ENCODE measurements at places on chromosomes 12 and 14. TPM values are rescaled to one million over a fixed set of nuclear protein-coding genes. Genes with fewer than 3 reads are reported as not detected.

LRP6 gene
- total RNA-seq = 10.2 TPM

- DNase-seq = no peak
These were observed 10.1 kb downstream of the MCRS1 start for GRCh38 chr12:49557917-49558215.

DNA sequence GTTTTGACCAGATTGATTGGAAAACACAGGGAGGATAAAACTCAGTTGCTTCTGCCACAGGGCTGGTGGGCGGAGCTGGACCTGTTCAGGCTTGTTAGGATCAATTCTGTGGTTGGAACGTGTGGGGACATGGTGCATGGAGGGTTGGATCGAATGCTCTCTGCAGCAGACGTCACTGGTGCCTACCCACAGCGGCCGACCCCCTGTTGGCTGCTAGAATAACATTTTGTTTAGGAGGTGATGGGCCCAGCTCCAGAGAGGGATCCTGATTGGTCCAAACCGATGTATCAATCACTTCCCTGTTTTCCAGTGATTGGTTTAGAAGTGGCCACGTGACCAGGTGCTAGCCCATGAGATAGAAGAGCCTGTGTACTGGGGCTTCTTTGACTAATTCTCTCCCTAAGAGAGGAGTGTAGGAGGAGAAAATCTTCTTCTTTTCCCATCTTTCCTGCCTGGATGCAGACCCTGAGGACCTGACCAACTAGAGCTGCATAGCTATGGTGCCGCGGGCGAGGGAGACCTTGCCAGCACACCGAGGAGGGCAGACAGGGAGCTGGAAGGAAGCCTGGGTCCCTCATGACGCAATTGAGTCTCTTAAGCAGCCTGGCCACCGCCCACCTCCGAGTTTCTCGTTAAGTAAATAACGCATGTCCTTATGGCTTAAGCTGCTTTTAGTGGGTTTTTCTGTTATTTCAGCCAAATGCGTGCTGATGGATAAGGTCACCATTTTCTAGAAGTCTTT lies 163.5 kb downstream of the AACS start:
- peak; percentile 60 for DNase-seq

GRCh38 chr12:8996682-8997405 lies 7.5 kb downstream of the KLRG1 start:
- DNase-seq = peak; percentile 4

DDN gene
- 0.13 TPM for total RNA-seq

GRCh38 chr12:41310367-41310766 lies 122.2 kb downstream of the PDZRN4 start:
- no peak for DNase-seq

CBLN3 gene
- total RNA-seq = not detected

GRCh38 chr12:5746917-5747316 lies 198.1 kb downstream of the ANO2 start:
- DNase-seq = no peak

DNA sequence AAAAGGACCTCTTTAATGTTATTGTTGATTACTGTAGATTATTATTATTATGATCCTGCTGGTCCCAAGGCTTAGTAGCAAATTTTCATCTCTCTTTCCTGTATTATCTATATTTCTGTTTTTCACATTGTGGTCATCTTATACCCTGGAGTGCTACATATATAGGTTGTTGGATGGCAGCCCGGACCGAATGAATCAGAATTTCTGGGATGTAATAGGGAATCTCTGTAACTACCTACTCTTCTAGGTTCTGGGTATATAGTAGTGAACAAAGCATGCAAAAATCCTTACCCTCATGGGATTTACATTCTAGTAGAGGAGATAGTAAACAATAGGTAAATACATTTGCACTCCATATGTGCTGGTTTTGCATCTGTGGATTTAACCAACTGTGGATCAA lies 31.4 kb downstream of the NUBPL start:
- peak; percentile 50 for DNase-seq

DNA sequence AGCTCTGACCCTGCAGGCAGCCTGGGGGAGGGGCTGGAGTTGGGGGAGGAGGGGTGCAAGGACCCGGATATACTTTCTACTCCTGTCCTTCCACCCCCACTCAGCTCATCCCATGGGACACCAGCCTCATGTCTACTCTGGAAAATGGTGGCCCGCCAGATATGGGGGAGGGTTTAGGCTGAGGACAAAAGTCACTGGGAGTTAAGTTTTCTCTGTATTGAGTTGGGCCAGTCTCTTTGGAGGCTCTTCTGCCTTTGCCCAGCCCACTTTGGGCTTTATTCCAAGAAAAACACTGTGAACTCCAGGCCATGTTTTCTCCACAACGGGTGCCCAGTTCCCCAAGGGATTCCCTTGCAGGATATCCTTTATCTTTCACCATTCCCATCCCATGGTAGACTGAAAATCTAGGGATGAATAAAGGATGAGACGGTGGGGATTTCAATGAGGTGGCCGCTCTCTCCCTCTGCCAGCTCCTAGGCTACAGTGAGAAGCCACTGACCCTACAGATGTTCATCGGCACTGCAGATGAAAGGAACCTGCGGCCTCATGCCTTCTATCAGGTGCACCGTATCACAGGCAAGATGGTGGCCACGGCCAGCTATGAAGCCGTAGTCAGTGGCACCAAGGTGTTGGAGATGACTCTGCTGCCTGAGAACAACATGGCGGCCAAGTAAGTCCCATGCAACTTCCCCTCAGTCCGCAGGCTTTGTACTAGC lies 4.9 kb downstream of the NFATC4 start:
- peak; percentile 5 for DNase-seq

GRCh38 chr14:32417956-32418552 lies 89.0 kb downstream of the AKAP6 start:
- peak; percentile 56 for DNase-seq

KRT1 gene
- total RNA-seq = not detected

DNA sequence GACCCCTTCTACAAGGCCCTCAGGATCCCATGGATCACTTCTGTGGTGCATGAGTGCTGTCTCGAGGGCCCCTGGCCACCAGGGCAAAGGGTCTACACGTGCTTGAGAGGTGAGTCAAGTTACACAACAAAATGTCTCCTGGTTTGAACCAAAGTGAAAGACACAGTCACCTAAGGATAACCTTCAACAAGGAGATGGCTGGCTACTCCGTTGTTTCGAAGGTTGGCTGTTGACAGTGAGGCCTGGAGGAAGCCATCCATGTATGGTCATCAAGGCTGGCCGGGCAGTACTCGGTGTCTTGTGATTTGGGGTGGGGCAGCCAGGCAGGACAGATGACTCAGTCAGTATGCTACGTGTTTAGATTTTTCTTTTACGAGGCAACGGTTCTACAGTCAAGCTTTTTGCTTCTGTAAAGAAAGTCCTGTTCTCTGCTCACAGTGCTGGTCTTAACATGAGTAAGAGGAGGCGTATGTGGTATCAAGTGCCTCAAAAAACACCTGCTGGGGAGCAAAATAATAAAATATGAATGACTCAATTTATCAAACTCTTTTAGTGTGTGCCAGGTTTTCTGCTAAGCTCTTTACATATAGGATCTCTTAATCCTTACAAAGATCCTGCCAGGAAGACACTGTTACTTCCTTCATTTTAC lies 18.0 kb upstream of the NT5DC3 start:
- peak; percentile 89 for DNase-seq

DNA sequence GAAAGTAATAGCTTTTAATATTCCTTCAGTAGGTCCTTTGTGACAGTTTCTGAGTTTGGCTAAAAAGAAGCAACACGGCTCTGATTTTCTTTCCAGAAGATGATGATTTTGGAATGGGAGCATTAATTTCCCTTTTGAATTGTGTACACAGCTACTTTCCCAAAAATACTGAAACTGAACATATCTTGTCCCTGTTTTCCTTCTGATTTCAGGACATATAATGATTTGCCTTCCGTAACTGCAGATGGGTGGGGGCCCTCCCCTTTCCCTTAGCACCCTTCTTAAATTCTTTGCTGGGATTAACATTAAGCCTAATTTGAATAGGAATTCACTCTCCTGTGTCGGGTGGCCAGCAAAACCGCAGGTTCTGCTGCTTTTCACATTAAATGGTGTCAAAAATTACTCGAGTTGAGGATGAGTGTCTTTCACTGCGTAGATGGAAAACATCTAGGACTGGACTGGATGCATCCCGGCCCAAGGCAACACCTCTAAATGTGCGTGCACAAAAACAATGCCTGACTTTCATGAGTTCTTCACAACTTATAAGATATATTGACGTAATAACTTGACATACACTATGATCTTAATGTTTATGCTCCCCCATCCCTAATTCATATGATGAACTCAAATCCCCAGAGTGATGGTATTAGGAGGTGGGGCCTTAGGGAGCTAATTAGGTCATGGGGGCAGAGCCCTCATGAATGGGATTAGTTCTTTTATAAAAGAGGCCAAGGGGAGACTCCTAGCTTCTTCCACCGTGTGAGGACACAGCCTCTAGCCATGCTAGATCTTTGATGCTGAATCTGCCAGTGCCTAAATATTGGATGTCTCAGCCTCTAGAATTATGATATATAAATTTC lies 158.1 kb downstream of the AEBP2 start:
- DNase-seq = no peak

GRCh38 chr14:38302966-38303365 lies 47.1 kb upstream of the CLEC14A start:
- no peak for DNase-seq

LBHD2 gene
- total RNA-seq = not detected

PTPN6 gene
- total RNA-seq = not detected

TMEM253 gene
- total RNA-seq = not detected

DNA sequence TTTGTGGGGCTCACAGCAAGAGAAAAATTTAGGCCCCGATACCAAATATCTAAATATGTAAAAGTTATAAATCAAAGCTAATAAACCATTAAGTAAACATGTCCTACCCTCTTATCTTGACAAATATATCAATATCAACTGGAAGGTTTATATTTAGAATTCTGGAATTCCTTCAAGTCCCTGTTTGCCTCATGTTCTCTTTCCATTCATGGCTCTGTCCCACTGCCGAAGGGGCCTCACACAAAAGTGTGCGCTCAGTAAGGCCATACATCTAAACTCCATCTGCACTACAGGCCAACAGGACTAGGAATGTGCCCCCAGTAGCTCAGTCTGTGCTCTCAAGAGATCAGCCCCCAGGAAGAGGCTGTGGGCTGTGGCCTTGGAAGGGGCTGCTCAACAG lies 10.6 kb upstream of the ATP5MC2 start:
- DNase-seq = no peak

DNA sequence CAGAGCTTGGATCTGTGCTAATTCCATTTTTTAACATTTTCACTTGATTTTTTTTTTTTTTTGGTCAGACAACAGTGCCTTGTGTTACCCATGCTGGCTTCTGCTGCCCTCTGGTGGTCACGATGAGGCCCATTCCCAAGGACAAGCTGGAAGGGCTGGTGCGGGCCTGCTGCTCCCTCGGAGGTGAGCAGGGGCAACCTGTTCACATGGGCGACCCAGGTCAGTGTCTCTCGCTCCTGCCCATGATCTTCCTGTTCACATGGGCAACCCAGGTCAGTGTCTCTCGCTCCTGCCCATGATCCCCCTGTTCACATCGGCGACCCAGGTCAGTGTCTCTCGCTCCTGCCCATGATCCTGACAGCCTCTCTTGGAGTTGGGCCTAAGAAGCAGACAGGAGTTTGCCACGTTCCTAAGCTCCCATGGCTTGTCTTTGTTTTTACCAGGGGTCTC lies 59.4 kb downstream of the DGLUCY start:
- peak; percentile 60 for DNase-seq

GRCh38 chr12:8609061-8609570 lies 3.5 kb downstream of the AICDA start:
- DNase-seq = peak; percentile 13

- no peak for DNase-seq
These were observed 4.3 kb downstream of the KHNYN start for GRCh38 chr14:24434036-24434435.

GRCh38 chr12:19206493-19207077 lies 77.1 kb downstream of the PLEKHA5 start:
- no peak for DNase-seq

DNA sequence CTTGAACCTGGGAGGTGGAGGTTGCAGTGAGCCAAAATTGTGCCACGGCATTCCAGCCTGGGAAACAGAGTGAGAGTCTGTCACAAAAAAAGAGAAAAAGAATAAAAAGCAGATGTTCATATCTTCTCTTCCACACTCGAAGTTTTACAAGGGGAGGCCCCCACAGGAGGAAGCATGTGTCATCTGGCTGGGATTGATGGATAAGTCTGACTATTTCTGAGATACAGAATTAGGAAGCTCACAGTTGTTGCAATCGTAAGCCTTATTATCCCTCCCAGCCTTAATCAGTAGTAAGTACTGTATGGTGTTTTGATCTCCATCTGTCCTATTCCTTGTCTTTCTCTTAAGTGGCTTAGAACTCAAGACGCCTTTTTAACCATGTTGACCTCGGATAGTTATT lies 31.9 kb upstream of the RASSF8 start:
- DNase-seq = no peak

DNA sequence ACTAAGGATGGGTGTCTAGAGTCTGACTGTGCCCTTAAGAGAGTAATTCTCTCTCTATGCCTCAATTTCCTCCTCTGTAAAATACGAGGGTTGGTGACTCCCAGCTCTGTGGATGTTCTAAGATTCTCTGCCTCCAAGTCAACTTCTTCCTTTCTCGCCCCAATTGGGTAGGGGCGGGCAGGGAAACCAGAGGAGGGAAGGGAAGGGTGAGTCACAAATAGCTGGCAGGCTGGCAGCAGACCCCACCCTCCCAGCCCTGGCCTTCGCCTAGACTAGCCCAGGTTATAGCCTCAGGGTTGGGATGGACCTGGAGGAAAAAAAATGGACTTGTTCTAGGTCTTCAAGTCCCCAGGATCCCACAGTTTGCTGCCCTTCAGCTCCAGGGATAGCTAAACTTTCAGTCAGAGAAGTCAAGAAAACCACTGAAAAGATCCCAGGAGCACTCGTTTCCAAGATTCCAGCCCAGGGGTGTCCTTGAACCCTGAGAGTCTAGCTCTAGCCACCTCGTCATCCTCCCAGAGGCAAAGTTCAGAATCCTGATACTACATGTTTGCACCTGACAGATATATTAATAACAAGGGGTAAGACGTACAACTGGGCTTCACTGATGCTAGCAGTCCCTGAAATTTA lies 2.3 kb downstream of the DGKA start:
- peak; percentile 77 for DNase-seq

DNA sequence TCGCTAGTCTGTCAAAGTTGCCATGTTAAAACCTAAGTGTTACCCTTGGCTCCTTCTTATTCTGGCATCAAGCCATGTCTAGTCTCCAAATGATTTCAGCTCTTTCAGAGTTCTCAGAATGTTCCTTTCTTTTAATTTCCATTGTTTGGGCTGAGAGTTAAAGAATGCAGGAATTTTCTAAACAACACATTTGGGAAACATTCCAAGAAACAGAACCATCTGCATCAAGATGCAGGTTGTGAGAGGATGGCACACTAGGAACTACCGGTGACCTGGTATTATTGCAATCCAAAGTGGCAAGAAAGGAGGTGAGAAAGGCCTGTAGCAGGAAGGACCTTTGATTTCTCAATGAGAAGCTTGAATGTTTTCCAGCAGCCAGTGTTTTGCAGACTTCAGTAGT lies 30.1 kb downstream of the SLC35F4 start:
- DNase-seq = no peak

ABCD2 gene
- total RNA-seq = not detected

- DNase-seq = no peak
These were observed 105.8 kb downstream of the ZNF664 start for GRCh38 chr12:124078800-124079199.

GRCh38 chr14:56342494-56342942 lies 224.3 kb downstream of the PELI2 start:
- no peak for DNase-seq

GRCh38 chr12:47797441-47797840 lies 22.3 kb downstream of the HDAC7 start:
- DNase-seq = no peak

AICDA gene
- not detected for total RNA-seq

Measured in MG63 (cell line).